Myocyte (in vitro differentiated cells): ENCODE measurements at places on chromosomes 12 and 14. TPM values are rescaled to one million over a fixed set of nuclear protein-coding genes. Genes with fewer than 3 reads are reported as not detected.

DNA sequence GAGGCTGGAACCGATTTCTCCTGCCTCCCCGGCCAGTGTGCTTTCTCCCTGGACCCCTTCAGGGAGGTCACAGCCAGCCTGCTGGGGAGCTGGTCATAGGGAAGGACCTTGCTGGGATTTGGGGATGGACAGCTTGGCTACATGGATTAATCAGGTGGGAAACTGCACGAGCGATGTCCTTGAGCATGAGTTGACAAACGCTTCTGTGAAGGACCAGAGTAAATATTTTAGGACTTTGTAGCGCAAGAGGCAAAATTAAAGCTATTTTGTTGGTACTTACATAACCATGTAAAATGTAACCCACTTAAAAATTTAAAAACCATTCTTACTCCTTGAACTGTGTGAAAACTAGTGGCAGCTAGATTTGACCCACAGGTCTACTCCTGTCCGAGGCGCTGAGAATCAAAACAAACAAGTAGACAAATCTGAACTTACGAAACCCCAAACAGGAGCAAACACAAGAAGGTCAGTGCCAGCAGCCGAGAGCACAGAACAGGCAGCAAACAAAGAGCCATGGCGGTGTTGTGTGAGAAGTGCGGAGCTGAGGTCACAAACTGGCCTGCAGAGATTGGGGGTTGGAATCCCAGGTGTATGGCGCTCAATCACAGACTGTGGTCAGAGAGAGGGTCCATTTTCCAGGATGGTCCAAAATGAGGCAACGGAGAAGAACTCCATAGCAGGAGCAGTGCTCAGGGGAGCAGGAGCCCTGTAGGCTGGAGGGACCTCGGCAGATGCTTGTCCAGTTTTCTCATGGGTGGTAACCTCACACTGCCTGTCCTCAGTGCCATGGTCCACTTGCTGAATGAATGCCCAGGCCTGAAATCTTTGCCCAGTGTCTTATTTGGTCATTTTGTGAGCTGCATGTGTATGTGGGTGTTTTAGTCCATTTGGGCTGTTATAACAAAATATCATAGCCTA lies 79.2 kb upstream of the CLMN start:
- no peak for DNase-seq

- DNase-seq = no peak
Observed at GRCh38 chr14:68361231-68361630, 431.6 kb downstream of the ZFP36L1 start.

- peak; percentile 32 for DNase-seq
Observed at GRCh38 chr12:26771861-26772260, 61.1 kb downstream of the ITPR2 start.

GRCh38 chr12:91033251-91033650 lies 24.6 kb downstream of the KERA start:
- DNase-seq = no peak

GRCh38 chr14:46653031-46653755 lies 1.6 kb upstream of the RPL10L start:
- DNase-seq = no peak

The GLT8D2 gene
- 17.6 and 17.9 TPM in 2 replicates for total RNA-seq

DNA sequence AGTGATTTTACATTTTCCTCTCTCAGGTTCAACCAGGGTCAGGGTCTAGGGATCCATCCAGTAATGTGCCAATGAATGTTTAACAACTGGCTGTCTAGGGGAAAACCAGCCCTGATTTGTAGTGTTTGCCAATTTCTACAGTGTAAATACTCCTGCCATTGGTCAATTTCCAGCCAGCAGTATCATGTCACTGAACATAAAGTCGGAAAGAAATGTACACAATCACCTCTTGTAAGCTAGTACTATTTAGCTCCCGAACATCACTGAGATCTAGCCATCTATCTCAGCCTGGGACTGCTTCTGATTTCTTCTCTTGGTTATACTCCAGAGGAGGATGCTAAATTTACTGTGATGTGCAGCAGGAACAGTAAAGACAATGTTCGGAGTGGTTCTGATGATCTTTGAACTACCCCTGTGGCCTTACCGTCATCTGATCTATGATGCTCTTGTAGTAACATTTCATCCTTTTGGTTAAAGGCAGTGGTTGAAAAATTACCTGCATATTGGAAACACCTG lies 36.7 kb upstream of the EGLN3 start:
- no peak for DNase-seq

- DNase-seq = no peak
Observed at GRCh38 chr14:36935976-36936678, 236.3 kb downstream of the SLC25A21 start.

The PLBD1 gene
- 0.19 and 0.21 TPM in 2 replicates for total RNA-seq

GRCh38 chr14:101937926-101938767 lies 26.2 kb upstream of the DYNC1H1 start:
- DNase-seq = no peak

- no peak for DNase-seq
Observed at GRCh38 chr12:52947738-52948423, 1.0 kb upstream of the KRT18 start.

DNA sequence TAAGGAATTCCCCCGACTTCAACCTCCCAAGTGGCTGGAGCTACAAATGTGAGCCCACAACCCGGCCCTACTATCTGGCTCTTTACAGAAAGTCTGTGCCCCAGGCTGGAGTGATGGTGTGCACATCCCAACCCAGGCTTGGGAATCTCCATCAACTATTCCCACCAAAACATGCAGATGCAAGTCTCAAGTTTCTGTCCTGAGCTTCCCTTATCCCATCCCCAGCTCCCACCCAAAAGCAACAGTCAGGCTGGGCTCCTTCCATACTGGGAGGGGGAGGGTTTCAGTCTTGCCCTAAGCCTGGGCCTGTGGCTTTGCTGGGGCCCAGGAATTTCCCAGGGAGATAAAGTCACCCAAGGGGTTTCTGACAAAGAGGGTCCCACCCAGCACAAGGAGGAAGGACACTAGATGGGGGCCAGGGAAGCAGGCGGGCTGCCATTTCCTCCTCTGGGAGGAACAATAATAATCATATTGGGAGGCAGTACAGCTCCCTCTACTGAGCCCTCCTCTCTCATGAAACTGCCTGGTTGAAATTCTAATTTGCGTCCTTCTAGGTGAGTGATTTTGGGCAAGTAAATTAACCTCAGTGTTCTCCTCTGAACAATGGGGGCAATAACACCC lies 8.0 kb downstream of the SLC8B1 start:
- DNase-seq = no peak

- DNase-seq = no peak
Observed at GRCh38 chr14:56061051-56061450, 57.2 kb upstream of the PELI2 start.
